ENCODE measurements at places on chromosomes 3 and 15.

GRCh38 chr3:128914966-128915645, 35.7 kb downstream of the ACAD9 start:
- no peak for DNase-seq

DNA sequence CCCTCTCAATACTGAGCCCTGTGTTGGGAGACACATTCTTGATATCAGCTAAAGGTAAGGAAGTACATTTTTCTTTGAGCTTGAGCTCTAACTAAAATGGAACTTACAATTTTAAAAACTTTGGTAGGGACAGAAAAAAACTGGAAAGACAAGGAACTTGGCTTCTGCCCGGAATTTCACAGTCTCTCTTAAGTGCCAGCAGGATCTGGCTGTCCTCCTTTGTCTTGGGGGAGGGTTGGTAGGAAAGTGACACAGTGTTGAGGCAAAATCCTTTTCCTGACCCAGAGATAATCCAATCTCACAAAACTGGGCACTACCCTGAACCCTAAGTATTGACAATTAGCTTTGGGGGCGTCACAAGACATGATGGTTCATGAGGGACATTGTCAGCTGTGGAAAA, 45.3 kb downstream of the ZPLD1 start:
- no peak for DNase-seq

DNA sequence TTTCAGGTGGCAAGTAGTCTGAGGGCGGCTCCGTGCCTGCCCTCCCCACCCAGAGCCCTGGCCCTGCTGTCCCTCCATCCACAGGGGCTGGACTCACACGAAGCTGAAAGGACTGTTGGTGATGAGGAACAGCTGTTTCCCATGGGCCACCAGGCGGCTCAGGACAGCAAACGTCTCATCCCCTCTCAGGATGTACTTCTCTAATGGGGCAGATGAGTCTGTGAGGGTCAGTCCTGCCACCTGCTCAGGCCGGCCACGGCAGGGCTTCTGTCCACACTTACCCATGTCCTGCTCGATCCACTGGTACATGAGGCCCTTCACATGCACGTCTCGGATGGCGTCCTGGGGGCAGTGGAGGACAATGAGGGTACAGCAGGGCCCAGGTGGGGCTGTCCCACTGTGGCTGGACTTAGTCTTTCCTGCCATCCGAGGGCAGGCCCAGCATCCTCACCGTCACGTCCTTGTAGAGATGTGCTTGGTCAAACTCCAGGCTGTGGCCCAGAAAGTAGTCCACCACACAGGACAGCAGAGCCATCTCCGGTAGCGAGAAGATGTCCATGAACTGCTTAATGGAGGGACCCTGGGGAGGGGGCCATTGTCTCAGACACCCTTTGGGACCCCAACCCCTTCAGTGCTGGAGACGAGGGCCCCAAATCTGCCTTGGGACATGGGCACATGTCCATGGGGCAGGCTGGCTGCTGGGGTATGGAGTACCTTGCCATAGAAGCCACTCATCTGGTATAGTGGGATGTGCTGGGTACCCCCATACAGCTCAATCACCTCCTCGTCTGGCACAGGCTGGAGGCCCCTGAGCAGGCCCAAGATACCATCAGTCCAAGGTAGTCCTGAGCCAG, 5.7 kb downstream of the NT5DC2 start:
- no peak for DNase-seq

- DNase-seq: no peak
These were observed 212.0 kb downstream of the XXYLT1 start for GRCh38 chr3:195059006-195059350.

- DNase-seq: no peak
These were observed 257.4 kb downstream of the SQOR start for GRCh38 chr15:45892182-45892581.

GRCh38 chr3:183487896-183488295, 59.5 kb upstream of the MCF2L2 start:
- DNase-seq: no peak

DNA sequence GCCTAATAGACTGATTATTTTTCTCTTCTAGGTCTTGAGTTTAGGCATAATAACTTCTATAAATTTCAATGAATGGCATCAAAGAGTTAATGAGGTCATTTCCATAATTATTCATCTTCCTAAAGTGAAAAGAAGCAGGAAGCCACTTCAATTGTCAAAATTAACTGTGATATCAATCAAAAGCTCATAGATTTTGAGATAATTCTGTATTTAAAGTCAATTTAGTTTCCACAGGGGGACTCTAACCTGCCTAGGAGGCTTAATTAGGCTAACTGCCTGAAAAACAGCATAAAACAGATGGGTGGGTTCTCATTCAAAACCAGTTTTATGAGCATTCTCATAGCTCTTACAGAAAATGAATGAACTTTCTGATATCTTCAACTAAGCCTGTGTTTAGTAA, 177.8 kb downstream of the OTOL1 start:
- no peak for DNase-seq

DNA sequence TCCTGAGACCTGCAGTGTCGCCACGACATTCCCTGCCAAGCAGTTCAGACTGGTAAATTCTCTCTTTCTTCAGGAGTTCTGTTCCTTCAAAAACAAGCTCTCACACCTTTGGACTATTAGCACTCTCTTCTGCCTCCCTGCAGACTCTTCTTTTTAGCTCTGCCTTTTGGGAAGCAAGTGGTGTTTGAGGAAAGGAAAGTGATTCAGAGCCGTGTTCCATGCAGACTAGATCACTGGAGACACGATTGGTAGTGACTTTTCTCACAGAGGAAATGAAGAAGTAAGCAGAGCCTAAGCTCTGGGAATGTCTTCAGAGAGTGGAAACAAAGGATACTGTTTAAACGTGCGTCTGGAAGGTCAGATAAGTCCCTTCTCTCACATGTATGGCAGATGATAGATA, 270.6 kb upstream of the TPRG1 start:
- no peak for DNase-seq

DNA sequence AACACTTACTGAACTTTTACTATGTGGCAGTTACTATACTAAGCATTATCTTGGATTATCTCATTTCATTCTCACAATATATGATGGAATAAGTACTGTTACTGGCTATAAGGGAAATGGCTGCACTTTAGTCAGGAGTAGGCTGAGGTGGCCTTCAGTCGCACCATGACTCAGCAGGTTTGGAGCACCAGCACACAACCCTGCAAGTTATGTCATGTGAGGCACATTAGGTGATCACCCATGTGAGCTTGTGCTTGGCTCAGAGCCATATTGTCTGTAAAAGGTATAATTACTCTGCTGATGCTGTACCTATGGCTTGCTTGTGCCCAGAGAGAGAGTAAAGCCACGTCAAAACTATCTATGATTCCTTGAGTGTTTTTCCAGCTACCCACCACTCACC, 54.1 kb upstream of the TIPARP start:
- no peak for DNase-seq
